Activated CD8-positive, alpha-beta memory T cell treated with anti-CD3 and anti-CD28 coated beads, Interleukin-2, amount 50 U/mL, for 4 hours (primary cell): ENCODE measurements at places on chromosomes 6 and 20.

DNA sequence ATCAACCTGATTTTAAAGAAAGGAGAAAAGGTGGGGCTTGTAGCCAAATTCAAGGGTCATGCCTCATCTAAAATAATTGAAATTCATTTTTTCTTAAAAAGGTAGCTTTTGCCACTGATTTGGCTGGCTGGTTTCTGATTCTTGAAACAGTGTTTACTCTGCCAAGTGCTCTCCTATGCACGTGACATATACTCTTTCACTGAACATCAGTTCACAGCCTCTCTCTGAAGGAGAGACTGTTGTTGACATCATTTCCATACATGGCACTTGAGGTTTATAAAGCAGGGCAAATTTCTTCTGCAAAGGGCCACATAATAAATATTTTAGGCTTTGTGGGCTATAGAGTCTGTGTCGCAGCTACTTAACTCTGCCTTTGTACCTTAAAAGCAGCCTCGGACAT lies 40.4 kb upstream of the DOK5 start:
- no peak for DNase-seq

DNA sequence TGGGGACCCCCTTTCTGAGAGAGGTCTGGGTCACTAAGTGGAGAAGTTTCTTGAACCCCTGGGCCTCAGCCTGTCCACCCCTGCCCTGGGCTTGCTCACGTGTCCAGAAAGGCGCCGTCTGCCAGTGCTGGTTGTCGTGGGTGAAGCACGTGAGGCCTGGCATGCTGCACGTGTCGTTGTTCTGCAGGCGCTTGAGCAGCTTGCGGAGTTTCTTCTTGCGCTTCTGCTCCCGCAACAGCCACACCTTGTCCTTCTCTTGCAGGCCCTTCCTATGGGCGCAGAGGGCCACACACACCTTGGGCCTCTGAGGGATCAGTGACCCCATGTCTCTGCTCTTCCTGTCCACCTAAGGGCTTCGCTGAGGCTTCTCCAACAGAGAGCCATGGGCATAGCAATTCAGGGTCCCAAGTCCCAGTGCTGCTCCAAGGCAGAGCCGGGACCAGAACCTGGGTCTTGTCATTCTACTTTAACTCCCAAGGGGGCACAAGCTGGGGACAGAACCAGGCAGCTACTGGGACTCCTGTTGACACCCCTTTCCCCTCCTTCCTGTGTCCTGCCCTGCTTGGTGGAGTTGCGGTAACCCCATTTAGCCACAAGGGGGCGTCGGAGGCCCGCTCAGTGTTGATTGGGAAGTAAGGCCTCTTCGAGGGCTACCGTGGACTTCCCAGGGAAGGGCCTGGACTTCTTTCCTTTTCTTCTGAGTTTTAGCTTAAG lies 121.8 kb downstream of the SULF2 start:
- peak; percentile 73 for DNase-seq

GRCh38 chr6:7773322-7773721 lies 47.4 kb downstream of the BMP6 start:
- no peak for DNase-seq

DNA sequence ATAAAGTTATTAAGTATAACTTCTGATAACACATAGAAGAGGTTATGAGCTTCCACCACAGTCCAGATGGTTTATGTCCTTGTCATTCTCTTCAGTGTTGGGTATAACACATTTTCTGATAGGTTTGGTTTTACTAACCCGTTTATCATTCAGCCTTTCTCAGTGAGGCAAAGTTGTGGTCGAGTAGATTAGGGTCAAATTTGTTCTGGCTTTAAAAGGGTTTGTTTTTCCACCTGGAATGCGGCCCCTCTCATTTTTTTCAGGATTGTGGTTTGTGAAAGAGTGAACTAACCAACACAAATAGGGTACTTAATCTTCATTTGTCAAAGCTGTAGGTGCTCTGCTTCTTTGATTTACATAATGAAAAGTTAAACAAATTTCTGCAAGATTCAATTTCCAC lies 204.2 kb upstream of the ASCC3 start:
- no peak for DNase-seq

DNA sequence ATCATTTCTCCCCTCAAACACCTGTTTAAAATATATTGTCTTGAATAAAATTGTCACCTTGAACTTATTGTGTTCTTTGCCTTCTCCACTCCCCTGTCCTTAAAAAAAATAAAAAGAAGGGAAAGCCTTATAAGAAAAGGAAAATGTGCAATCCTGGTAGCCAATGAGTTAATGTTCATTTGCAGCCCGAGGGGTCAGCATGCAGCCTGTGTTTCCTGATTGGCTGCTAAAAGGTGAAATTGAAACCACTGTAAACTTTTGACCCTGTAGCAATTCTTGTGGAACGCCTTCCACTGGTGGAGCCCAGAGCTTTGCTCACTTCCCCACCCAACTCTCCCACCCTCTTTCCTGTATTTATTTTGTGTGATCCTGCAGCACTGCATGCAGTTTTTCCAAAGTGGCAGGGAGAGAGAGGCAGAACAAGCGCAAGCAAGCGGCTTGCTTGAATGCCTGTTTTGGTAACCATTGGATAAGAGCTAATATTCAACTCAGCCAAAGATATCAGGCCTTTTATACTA lies 74.9 kb downstream of the NCOA3 start:
- DNase-seq: no peak

DNA sequence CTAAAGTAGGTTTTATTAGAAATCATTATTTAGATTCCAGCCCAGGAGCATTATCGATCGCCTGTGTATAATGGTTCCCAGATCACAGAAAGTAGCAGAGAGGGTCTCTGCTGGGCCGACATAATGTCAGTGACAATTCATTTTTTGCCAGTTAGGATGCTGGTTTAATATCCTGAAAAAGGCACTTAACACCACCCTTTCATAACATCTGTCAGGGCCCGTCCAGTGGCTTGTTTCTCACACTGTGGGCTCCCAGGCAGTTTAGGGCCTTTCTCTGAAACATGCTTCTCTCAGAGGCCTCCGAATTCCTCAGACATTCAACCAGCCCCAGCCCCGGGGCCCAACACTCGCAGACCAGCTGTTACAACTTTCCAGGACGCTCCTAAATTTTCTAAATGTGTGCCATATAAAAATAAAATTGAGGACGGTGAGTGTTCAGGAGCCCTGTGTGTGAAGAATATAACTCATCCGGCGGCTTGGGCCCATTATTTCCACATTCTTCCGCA lies 108.6 kb upstream of the EYA4 start:
- no peak for DNase-seq

- no peak for DNase-seq
Observed at GRCh38 chr6:166379103-166379586, 3.6 kb downstream of the MPC1 start.
